Ecto neural progenitor cell (in vitro differentiated cells): ENCODE measurements at places on chromosomes 13 and 19.

DNA sequence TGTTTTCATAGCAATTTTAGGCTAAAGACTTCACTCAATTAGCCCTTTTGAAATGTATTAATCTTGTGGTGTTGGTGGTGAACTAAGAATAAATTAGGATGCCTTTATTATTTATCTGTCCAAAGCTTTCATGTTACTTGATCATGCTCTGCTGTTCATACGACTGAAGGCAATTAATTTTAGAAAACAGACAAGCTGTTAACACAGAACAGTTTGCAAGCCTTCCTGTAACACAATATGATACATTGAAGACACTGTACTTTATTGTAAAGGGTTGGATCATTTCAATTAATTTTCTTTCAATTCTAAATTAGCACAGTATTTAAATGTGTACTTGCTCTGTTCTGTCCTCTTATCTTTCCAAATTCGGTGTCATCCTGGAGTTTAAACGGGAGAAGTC is 794.3 kb upstream of the MIR17HG start:
- DNase-seq = no peak

GRCh38 chr13:94218537-94218936 is 260.9 kb downstream of the DCT start:
- no peak for DNase-seq

- DNase-seq = no peak
Measured at GRCh38 chr19:58056861-58057260, 2.2 kb upstream of the ZNF135 start.

GRCh38 chr13:39810091-39810877 is 154.8 kb downstream of the COG6 start:
- DNase-seq = no peak

GRCh38 chr19:4660181-4660791 is 9.9 kb downstream of the MYDGF start:
- DNase-seq = peak; percentile 63

GRCh38 chr13:71829547-71829946 is 37.5 kb downstream of the DACH1 start:
- DNase-seq = no peak

DNA sequence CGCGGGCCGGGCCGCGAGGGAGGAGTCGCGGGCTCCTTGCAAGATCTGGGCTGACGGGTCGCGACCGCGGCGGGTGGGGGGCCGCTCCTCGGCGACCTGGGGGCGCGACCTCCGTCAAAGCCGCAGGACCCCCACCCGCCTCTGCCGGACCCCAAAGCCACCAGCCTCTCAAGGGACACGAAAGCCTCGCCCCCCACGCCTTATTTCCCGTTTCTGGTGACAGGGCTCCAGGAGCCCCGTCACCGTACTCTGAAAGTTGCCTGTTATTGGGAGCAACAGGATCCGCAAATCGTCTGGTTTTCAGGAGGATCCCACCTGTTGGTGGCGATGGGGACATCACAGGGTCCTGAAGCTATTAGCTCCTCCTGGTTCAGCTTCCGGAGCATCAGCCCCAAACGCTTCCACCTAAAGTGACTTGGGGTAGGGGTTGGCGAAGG is 530 bp downstream of the MAU2 start:
- DNase-seq = peak; percentile 59

GRCh38 chr13:59754411-59754810 is 409.3 kb downstream of the DIAPH3 start:
- DNase-seq = no peak

DNA sequence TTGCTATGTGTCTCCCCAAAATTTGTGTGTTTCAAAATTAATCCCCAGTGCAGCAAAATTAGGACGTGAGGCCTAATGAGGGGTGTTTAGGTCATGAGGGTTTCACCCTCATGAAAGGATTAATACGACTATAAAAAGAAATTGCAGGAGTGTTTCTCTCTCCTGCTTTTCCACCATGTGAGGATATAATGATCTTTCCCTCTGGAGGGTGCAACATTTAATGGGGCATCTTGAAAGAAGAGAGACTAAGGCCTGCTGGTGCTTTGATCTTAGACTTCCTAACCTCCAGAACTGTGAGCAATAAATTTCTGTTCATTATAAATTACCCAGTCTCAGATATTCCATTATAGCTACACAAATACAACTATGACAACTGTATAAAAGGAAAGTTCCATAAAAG is 183.2 kb downstream of the MYO16 start:
- no peak for DNase-seq

- peak; percentile 75 for DNase-seq
Measured at GRCh38 chr13:26896986-26897668, 136.5 kb upstream of the GPR12 start.

- DNase-seq = no peak
Measured at GRCh38 chr13:51222686-51223559, 725 bp downstream of the FAM124A start.

GRCh38 chr19:8664671-8665057 is 33.9 kb downstream of the ACTL9 start:
- DNase-seq = no peak

DNA sequence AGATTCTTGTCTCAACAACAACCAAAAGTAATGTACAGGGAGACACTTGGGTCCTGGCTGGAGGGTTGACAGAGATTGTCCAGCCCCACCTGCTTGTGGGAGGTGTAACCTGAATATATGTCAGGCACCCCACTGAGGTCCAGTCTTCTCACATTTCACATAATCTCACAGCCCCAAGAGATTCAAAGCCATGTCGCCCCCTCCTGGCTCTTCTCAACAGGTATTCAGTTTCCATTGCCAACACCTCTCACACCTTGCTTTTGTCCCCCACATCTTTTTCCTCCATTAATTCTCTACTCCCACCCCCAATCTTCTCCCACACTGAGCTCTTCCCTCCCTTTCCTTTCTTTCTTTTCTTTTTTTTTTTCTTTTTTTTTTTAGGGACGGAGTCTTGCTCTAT is 11.2 kb downstream of the UNC13A start:
- DNase-seq = no peak

DNA sequence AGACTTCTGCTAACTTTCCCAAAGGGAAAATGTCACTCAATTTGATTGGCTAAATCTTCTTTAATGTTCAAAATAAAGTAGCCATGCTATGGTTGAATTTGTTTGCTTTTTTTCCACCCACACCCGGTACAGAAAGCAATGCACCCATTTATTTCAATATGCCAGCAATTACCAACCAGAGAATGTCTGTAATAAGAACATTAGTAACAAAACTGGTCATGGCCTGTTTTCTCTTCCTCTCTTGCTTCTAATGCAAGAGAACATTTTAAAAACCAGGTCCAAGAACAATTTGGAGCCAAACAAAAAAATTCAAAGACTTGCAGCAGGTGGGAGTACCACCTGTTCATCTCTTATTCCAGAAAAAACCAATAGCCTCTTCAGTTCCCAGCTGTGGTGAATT is 1108.8 kb upstream of the PCDH20 start:
- no peak for DNase-seq

GRCh38 chr19:23312515-23312914 is 62.3 kb upstream of the ZNF724 start:
- DNase-seq = no peak

GRCh38 chr13:78940455-78941130 is 281.6 kb upstream of the OBI1 start:
- no peak for DNase-seq

- DNase-seq = no peak
Measured at GRCh38 chr19:10085641-10086590, at the start of gene SHFL. Gene SHFL (plus strand): TSS chr19:10086317. CDS start chr19:10086428, 111 bp downstream.

DNA sequence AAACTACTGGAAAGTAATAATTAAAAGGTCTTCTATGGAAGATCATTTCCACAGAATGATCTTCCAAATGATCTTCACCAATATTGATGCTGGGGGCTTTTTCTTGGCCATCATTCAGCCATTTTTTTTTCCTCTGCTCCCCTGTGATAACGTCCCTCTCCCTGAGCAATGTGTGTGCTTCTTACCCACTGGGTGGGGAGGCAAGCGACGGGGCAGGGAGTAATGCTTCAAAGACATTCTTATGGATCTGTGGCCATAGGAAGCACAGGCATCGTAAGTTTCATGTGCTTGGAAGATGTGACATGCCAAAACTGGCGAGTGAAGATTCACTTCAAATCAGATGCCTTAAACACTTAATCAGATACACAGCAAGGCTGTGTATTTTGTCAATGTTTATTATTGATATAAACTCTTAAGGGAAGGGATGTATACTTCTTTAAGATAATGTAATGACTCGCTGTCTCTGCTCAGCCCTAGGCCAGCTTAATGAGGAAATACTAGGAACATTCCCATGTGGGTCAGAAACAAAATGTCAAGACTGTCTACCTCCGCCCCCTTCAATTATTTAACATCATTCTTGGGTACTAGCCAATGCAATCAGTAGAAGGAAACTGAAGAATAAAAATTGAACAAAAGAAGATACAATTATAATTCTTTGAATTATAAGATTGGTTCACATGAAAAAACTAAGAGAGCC is 34.1 kb upstream of the SERPINE3 start:
- DNase-seq = no peak

GRCh38 chr19:40804783-40805242 is 5.8 kb downstream of the EGLN2 start:
- no peak for DNase-seq

DNA sequence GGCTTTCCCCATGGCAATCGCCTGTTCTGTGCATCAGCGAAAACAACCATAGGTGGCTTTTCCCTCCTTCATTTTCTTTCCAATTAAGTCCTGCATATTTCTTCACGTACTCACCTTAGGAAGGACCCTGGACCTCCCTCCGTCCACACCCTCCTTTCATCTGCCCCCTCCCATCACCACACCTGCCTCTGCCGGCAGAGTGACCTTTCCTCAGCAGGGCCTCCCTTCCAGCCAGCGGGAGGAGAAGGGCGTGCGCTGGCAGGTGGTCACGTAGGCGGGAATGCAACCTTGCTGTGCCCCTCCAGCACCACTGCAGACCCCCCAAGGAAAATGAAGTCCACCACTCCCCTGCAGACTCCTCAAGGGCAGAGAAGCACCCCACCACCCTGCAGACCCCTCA is 61.1 kb downstream of the GSX1 start:
- DNase-seq = no peak

GRCh38 chr19:44572581-44572900 is 40.8 kb upstream of the IGSF23 start:
- DNase-seq = no peak

- no peak for DNase-seq
Measured at GRCh38 chr13:85040215-85040614, 759.0 kb downstream of the SLITRK6 start.

GRCh38 chr13:51945149-51945548 is 66.1 kb downstream of the ATP7B start:
- no peak for DNase-seq

DNA sequence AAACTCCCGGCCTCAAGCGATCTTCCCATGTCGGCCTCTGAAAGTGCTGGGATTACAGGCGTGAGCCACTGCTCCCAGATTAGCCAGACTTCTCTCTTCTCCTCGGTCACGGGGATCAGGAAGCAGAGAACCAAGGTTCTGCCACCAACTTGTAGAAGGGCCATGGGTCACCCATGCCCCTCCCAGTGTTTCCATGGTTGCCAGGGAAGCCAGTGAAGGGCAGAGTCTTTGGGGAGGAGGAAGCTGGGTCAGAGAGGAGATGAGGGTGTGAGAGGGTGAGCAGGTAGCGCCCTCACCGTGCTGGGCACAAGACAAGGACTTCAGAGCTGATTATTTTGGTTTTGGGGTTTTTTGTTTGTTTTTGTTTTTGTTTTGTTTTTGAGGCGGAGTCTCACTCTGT is 77.1 kb downstream of the GNG7 start:
- no peak for DNase-seq

DNA sequence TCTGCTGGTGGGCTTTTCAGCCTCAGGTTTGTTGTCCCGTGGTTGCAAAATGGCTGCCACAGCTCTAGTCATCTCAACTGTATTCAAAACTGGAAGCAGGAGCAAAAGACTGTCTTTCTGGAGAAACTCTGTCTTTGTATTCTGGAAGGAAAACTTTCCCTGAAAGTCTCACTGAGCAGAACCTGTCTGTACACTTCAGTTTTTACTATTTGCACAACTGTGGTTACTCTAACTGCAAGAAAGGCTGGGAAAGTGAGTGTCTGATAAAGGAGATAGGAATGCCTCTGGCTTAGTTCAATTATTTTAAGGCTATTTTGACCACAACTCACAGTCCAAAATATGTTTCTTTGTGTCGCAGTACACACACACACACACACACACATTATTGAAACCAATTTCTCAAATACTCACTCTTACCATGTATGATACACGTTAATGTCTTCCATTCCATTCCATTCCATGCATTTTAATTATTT is 49.7 kb upstream of the EHD2 start:
- DNase-seq = no peak

- DNase-seq = no peak
Measured at GRCh38 chr19:39705578-39706188, 1.4 kb downstream of the LGALS14 start.

- no peak for DNase-seq
Measured at GRCh38 chr13:31919241-31919640, 112.3 kb upstream of the FRY start.

GRCh38 chr19:7871437-7872305 is 2.5 kb downstream of the PRR36 start:
- DNase-seq = peak; percentile 100

DNA sequence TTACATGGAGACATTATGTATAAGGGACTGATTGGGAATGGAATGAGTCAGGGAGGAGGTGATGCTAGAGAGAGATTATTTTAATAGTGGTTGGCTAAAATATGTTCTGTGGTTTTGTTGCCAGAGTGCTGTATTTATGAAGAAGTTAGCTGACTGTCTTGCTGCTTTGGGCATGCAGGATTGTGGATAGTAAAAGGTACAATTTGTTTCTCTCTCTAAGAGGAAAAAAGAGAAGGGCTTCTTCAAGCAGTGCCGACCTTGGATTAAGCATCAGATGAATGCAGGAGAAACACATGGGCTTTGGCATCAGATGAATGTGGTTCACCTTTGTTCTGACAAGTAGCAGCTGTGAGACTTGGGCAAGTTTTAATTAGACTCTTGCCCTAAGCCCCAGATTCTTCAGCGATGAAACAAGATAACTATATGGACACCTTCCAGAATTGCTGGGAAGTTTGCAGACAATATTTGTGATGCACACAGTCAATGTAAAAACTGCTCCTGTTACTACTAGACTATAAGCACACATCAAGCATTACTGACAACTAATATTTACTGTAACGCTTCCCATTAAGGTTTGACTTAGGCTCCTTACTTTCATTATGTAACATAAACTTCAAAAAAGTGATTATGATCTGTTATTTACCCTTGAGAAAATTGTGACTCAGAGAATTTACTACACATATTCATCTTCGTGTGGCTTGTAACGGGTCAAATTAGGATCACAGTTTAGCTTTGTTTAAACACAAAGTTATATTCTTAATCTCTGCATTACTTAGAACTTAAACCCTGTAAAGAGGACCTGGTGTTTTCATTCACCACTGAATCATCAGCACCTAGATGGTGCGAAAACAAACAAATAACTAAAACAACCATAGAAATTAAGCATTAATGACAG is 824.0 kb downstream of the PCDH9 start:
- no peak for DNase-seq
